Spinal cord (tissue), 10 donors: ENCODE measurements at places on chromosomes 7 and 10.

DNA sequence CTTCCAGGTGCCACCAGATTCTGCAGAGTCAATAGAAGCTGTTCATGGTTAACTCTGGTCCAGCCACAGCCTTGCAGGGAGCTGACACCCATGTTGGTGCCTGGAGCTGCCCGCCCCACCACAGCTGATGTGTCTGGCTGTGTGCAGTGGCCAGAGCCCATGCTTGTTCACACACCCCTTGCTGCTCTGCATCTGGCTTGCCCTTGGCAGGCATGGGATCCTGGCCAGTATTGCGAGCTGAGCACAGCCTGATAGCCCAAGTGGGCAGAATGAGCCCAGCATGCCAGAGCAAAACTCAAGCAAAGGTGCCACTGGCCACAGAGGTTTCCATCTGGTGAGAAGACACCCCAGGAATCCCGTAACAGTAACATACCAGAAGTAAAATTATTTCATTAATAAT, 843.6 kb downstream of the SORCS1 start:
- DNase-seq = no peak

DNA sequence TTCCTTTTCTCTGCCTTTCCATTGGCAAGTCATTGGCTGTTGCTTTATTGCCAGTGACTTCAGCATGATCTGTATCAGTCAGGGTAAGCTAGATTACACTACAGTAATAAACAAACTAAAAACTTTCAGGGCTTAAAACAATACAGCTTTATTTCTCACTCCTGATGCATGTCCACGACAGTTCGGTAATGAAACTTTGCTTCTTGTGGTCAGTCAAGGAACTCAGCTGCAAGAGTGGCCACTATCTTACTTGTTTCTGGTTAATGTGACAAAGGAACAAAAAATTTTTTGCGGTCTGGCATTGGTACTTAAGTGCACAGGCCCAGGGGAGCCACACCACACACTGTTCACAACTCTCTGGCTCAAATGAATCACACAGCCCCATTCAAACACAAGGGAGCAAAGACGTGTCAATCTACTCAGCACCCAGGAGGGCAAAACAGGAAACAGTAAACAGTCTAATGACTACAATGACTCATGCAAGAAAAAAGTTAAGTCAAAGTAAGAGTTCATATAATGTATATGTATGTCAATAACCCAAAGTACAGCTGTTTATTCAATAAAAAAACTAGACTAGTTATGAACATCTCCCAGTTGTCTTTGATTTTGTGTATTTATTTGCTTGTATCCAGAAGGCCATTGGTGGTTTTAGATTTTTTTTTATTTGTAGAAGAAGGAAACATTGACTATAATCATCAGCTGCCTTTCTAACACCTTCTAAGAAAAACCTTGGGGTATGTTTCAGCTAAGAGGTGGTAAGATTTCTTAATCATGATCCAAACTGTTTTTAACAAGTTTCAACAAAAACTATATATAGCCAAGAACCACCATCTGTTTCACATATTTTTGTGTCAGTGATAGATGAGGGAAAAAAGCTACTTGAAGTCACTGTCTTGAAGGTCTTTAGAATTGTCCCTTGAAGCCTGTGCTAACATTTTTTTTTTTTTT, 134.4 kb upstream of the FAM3C start:
- DNase-seq = no peak

DNA sequence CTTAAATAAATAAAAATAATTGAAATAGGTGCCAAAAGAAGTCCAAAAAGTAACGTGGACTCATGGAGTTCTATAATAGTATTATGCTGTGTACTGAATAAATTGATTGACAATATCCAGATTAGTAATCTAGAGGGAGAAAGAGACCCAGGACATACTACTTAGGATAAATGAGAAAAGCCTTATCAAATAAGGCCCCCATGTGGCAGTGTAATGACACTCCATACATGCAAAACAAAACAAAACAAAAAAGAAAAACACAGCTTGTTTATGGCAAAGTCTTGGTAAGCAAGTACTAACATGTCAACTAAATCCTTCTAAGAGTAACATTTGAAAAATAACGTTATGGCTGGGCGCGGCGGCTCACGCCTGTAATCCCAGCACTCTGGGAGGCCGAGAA, 3.6 kb upstream of the RUNDC3B start:
- DNase-seq = no peak

DNA sequence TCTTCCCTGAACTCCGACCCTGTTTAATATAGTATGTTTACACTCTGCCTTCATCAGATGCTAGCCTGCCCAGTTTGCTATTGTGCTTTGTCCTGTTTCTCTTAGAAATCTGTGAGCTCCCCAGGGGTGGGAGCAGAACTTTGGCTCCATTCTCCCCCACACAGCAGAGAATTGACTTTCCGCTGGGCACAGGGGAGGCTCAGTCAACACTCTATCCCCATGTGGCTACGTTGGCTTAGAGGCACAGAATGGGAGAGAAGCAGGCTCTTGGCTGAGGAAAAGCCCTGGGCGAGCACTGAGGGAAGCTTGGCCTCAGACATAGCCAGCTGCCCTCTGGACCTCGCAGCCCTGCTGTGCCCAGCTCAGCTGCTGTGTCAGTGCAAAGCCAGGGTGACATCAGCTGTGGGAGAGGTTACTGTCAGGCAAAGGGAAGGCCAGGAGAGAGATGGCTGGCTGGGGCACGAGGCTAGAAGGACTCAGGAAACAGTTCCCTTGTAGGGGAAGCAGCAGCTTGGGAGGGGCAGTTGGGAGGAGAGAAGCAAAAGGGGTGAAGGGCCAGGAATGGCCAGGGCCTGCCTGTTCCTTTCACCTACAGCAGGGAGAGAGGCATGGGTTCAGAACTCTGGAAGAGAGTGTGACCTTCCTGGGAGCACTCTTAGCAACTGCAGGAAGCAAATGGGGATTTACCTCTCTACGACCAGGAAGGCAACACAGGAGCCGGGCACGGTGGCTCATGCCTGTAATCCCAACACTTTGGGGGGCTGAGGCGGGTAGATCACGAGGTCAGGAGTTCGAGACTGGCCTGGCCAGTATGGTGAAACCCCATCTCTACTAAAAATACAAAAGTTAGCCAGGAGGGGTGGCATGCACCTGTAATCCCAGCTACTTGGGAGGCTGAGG, 5.8 kb upstream of the SCD start:
- DNase-seq = peak; percentile 67

GRCh38 chr7:11319491-11320274, 346.0 kb downstream of the PHF14 start:
- no peak for DNase-seq

DNA sequence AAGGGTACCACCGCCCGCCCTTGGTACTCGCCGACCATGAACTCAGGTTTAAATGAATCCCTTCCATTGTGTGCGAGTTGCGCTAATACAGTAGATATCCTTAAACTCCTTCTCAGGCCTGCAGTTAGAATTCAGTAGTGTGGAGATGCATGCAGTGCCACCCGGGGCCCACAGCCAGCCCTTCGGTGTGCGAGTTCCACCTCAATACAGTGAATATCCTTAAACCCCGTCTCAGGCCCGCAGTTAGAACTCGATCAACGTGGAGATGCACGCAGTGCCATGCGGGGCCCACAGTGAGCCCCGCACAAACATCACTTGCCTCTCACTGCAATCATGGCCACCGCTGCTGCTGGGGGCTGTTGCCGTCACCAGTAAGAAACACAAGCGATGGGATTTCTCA, 261.9 kb downstream of the MAD1L1 start:
- DNase-seq = no peak

DNA sequence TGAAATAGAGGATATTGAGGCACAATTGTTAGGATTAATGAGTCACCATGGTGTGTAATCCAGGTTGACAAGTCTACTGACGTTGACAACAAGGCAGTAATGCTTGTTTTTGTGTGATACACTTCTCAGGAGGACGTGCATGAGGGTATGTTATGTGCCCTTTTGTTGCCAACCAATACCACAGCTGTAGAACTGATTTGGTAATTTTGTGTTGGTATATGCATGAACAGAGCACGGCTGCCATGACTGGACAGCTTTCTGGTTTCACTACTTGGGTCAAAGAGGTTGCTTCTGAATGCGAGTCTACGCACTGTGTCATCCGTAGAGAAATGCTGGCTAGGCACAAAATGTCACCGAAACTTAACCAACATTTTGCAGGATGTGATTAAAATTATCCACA, 32.9 kb downstream of the PHTF2 start:
- DNase-seq = no peak

DNA sequence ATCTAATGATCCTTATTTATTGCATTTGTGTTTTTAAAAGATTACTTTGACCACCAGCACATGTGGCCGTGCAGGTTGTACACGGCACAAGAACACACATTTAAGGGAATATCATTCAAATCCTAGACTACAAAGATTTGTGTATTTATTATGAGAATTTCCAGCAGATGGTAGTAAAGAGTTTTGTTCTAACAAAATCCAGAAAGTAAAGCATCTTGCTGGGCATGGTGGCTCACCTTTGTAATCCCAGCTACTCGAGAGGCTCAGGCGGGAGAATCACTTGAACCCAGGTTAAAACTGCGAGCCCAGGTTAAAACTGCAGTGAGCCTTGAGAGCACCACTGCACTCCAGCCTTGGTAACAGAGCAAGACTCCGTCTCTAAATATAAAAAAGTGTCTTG, 31.5 kb downstream of the MACROH2A2 start:
- no peak for DNase-seq

DNA sequence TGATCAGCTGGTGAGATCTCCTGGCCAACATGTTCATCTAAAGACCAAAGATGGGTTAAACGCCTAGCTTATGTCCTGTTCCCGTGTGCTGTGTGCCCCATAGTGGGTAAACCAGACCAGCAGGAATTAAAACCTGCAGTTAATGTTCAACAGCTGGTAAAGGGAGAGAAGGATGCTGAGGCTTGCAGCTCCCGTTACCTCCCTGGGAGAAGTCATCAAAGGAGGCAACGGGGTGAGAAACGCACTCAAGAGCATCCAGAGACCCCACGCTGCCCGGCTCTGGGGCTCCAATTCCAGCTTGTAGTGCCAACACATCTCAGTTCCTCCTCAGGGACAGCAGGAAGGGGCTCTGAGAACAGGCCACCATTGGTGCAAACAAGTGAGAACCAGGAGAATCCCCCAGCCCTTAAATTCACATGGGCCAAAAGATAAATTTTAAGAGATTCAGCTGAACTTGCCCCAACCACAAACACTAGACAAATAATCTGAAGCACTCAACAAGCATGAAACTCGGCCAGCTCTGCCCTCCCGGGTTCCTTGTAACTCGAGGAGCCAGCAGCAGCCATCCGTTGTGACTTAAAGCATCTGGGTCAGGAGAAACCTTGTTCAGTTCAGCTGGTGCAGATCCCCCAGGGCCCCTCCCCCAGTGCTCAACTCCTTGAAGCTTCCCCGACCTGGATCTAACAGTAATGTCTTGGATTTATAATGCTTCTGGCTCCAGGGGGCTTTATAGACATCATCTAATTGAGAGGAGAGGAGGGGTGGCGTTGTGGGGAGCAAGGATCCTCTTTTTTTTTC, 29.4 kb downstream of the FAM241B start:
- DNase-seq = no peak

GRCh38 chr10:326894-327635, 191.8 kb downstream of the ZMYND11 start:
- no peak for DNase-seq

GRCh38 chr10:32055478-32056135, 618 bp downstream of the KIF5B start:
- DNase-seq = peak; percentile 83

DNA sequence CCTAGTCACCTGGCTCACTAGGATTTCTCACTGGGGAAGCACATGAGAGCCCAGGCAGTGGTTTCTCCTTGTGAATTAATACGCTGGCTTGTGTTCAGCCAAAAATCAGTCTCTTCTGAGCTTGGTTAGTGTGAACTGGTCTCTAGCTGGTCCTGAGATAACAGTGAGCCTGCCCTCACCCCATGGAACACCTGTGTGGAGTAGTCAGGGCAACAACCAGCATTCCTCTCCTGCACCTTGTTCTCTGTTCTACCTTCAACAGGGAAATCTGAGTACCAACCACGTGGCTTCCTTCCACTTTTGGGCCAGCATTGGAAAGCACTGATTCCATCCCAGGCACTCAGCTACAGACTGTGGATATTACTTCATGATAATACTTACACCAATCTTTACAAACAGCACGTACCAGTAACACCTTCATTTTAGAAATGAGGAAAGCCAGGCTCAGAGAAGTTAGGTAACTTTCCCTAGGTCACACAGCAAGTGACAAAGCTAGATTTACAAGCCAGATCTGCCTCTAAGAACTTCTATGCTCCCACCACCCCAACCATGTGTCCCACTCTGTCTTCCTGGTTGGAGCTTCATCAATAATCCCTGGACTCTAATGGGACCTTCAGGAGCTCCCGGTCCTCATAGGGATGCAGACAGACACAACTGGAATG, 106.6 kb downstream of the GRID1 start:
- no peak for DNase-seq

GRCh38 chr10:4280461-4281189, 495.6 kb upstream of the KLF6 start:
- DNase-seq = no peak

DNA sequence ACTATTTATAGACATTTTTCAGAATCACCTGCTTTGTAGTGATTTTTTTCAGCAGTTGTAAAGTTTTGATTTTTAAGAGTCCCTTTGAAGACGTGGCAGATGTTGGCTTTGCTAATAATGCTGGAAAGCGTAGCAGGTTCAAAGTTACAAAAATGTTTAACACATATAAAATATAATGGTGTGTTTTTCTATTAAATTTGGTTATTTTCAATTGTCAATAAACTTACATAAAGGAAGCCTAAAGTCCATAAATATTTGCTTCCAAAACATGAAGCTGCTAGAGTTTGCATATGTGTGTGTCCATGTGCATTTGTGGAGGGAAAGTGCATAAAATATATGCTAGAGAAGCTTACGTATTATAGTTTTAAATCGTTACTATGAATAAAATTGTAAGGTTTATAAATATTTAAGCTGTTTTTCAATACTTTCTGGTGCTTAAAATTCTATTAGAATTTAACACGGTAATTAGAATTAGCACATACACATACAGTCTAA, 3.7 kb downstream of the MEOX2 start:
- no peak for DNase-seq

GRCh38 chr10:87503401-87503800, 1.3 kb upstream of the MINPP1 start:
- DNase-seq = no peak

GRCh38 chr10:114753126-114753525, 68.5 kb upstream of the FHIP2A start:
- DNase-seq = no peak

DNA sequence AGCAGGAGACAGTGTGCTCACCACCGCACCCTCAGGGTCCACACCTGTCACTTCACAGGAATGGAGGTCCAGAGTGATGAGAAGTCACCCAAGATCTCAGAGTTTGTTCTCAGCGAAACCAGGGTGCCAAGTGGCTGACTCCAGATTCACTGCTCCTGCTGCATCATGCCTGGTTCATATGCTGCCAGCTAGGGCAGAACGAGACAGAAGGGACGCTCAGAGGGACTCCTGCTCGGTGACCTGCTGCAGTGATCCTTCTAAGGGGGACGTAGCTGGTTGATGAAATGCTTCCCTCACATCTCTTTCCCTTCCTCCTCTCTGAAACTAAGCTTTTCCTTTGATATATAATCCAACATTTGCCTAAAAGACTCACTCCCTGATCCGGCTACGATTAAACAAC, 248.5 kb downstream of the SFMBT2 start:
- no peak for DNase-seq
